ENCODE measurements at places on chromosomes 16 and 17.

GRCh38 chr16:21717608-21718007, 53.8 kb downstream of the OTOA start:
- DNase-seq: no peak

DNA sequence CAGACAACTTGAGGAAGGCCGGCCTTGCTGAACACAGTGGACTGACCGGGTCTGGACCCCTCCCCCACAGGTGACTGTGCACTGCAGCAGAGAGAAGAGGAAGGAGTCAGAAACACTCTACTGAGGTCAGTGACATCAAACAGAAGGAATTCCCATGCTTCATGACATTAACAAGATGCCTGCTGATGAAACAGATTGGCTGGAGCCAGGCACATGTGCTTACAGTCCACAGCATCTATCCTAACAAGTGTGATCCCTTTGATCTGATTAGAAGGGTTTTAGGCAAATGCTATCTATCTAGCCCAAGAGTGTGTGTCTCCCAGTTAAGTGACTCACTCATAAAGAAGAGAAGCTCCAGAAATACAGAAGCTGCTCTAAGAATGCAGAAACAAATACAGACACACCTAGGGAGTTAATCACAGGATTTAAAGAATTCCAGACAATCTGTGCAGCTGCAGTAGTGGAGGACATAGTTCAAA, 90.2 kb downstream of the SYCE1L start:
- no peak for DNase-seq

- DNase-seq: no peak
Measured at GRCh38 chr17:28199115-28199514, 119.9 kb upstream of the TMEM97 start.

- DNase-seq: no peak
Measured at GRCh38 chr17:83179811-83180210, 100.4 kb downstream of the METRNL start.

DNA sequence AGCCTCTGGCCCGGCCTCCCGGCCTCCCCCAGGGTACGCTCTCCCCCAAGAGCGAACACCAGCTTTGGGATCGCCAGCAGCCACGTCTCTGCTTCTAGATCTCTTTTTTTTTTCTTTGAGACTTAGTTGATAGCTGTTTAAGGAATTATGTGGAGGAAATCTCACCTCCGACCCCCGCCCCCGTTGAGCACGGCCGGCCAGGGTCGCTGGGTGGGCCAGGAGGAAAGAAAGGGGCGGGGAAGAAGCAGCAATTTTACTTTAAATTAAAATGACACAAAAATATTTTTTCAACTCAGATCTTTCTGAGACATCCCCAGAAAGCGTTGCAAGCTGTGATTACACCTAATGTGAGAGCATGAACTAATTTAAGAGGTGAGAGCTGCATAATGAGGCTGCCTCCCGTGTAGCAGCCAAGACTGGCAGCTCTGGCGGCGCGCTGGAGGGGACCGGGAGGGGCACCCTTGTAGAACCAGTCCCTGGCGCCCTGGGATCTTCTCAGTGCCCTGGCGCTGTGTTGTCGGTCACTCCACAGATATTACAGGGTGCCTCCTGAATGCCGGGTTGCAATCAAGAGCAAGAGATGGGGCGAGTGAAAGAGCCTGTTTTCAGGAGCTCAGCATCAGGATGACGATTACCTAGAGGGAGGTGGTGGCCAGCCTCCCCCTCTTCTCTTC, 1.9 kb upstream of the CBLN1 start:
- no peak for DNase-seq

GRCh38 chr17:78621720-78622490, 44.7 kb upstream of the DNAH17 start:
- no peak for DNase-seq

- DNase-seq: no peak
Measured at GRCh38 chr16:74698222-74698621, 2.4 kb downstream of the MLKL start.
